ENCODE measurements at places on chromosomes 16 and 17.

- no peak for DNase-seq
Measured at GRCh38 chr17:17877529-17878358, 41.0 kb upstream of the SREBF1 start.

DNA sequence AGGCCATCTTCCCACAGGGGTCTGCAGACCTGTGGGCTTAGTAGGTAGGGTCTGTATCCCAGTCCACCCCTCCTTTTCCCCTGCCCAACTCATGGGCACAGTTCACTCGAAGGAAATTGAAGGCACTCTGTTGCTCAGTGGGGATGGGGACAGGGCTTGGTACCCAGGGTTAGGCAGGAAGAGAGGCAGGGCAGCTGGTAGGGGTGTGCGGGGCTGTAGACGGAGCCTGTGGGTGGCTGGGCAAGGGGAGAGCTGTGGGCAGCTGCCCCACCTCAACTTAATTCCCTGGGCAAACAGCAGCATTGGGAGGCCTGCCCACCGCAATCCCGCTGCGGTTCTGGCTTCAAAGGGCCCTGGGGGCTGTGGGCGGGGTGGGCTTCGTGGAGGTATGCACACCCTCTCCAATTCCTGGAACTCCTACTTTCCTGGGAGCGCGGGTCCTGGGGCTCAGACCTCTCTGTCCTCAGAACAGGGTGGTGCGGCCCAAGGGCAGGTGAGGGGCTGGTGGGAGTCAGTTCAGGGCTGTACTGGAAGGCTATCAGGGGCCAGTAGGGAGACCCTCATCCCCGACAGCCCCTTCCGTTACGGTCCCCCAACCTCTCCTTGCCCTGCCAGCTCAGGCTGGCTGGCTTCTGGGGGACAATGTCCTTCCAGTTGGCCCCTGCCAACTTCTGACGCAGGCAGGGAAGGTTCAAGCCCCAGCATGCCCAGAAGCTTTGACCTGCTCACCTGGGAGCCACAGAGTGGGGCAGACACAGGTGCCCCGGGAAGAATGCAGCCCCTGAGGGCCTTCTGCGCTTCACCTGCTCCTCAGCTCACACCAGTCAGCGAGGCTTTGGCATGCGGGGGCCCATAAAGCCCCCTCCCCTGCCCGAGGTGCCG, 9.1 kb downstream of the FOXJ1 start:
- DNase-seq: no peak

- DNase-seq: no peak
Measured at GRCh38 chr16:78298986-78299385, 199.5 kb downstream of the WWOX start.

DNA sequence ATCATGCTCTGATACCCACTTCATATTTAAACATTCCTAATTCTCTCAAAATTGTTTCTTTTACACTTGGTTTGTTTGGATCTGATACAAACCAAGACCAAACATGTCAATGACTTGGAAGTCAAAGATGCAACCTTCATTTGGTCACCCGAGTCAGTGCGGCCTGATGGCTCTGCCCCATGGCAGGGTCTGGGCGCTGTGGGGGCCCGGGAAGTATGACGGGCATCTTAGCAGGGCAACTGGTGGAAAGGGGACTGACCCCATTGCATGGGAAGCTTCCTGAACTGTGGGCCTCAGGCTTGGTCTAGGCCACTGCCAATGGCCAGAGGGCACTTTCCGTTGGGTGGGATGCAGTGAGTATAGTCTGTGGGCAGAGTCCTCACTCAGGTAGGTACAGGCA, 178.0 kb downstream of the KATNIP start:
- no peak for DNase-seq

DNA sequence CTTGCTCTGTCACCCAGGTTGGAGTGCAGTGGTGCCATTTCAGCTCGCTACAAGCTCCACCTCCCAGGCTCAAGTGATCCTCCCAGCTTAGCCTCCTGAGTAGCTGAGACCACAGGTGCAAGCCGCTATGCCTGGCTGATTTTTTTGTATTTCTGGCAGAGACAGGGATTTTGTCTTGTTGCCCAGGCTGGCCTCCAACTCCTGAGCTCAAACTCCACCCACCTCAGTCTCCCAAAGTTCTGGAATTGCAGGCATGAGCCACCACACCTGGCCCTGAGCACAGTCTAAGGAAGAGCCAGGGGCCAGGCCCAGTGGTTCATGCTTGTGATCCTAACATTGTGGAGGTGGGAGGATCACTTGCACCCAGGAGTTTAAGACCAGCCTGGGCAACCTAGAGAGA, 21.8 kb upstream of the BCO1 start:
- no peak for DNase-seq

DNA sequence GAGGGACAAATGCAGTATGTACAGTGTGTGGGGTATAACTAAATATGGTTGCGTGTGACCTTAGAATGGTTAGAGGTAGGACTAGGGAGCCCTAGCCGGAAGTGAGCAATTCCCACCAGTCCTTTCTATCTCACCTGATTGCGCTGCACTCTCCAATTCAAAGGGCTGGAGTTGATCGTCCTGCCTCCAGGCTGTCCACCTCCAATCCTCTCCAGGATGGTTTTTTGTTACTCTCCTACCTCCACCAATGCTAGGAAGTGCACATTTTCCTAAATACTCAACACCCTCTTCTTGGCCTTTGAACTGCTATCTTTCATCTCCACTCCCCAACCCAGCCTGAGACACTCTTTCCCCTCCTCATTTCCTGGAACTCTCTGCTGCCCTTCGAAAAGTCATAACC, 181.7 kb upstream of the ASIC2 start:
- DNase-seq: no peak

- DNase-seq: no peak
Measured at GRCh38 chr17:61132524-61132923, 267.1 kb upstream of the TBX2 start.

GRCh38 chr17:64073771-64074703, 53.6 kb upstream of the ICAM2 start:
- DNase-seq: no peak

- no peak for DNase-seq
Measured at GRCh38 chr16:8905168-8905762, 23.1 kb downstream of the LITAFD start.

- DNase-seq: no peak
Measured at GRCh38 chr17:74049967-74050458, 153.5 kb upstream of the RPL38 start.

DNA sequence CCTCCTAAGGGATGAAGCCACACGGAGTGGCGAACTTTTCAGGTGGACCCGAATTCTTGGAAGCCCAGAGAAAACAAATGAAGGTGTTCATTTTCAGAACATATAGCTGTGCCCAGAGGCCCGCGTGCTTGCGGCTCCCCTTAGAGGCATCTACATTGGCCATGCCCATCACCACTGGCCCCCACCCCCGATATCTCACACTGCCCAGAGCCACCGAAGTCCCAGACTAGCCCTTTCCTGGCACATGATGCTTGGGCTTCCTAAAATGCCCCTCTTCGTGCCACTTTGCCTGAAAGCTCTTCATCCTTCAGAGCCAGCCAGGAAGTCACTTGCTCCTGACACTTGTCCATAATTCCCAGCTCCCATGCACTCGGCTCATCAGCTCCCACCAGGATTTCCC, 2.1 kb upstream of the HEXIM1 start:
- DNase-seq: no peak

GRCh38 chr17:67638871-67639270, 78.9 kb upstream of the NOL11 start:
- DNase-seq: no peak

DNA sequence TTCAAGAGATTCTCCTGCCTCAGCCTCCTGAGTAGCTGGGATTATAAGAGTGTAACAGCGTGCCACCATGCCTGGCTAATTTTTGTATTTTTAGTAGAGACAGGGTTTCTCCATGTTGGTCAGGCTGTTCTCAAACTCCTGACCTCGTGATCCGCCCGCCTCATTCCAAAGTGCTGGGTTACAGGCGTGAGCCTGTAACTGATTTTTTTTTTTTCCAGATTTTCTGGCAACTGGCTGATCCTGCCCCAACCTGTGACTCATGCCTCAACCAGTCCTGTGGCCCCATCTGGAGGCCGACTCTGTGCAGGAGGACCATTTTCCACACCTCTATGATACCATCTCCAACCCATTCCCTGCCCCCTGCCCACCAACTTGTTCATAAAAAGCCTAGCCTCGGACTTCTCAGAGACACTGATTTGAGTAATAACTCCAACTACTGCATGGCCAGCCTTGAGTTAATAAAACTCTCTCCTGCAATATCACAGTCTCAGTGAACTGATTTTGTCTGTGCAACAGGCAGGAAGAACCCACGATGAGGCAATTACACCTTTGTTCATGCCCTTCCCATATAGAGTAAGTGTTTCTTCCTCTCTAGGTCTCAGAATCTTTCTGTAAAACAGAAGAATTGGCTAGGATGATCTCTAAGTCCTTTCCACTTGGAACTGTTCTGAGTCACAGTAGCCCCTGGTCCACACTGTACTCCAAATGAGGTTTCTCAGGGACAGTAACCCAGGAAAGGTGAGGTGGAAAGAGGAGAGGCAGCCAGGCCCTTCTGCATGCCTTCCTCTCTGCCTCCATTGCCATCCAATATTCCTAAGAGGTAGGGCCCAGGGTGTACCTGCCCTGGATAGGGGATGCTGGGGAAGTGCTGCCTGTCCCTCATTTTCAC, 8.8 kb upstream of the CNOT1 start:
- DNase-seq: no peak

DNA sequence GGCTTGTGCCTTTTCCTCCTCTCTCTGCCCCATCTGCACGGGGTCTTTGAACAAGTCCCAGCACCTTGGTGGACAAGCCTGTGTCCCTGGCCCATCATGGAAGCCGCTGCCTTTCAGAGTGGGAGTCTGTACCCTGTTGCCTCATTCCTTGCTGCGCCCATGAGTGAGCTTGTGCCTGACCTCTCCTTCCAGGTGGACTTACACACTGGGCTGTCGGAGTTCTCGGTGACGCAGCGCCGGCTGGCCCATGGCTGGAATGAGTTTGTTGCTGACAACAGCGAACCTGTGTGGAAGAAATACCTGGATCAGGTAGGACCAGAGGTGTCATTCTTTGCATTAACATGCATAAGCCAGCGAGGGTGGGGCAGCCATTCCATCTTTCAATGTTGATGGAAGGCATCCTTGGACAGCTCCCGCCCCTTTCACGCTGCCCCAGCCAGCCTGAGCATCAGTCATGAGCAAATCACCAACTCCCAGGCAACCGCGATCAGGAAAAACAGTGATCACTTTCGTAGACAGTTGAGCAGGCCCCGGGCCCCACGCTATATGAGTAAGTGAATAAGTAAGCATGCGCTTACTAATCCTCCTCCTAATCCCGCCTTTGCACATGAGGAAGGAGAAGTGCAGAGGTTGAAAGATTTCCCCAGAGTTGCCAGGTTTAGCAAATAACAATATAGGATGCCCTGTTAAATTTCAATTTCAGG, 36.8 kb downstream of the ATP2C2 start:
- no peak for DNase-seq

GRCh38 chr16:28910086-28911031, 14.7 kb downstream of the RABEP2 start:
- DNase-seq: no peak

DNA sequence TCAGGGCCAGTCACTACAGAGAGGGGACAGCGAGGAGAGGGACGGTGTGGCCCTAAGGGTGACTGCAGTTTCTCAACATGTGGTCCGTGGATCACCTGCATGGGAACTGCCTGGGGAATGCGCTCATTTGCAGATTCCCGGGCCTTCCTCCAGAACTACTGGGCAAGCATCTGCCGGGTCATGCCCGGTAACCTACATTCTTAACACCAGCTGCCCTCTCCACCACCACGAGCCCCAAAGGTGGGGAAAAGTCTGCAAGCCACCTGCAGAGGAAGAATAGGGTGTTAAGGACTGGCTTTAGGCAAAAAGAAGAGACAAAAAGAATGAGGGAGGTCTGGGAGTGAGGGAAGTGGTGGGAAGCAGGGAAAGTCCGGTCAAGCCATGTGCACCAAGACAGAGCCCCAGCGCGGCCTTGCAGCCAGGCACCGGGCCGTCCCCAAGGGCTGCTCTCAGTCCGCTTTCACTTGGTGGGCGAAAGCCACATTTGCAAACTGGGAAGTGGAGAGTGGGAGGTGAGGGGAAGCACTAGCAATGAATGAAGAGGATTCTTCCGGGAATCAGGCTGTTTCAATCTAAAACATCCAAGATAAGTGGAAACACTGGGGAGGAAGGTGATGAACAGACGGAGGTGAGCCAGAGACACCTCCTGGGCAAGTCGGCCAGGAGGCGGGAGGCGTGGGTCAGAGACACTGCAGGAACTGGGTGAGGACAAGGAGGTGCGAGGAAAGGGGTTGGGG, 70.3 kb downstream of the N4BP1 start:
- DNase-seq: no peak

DNA sequence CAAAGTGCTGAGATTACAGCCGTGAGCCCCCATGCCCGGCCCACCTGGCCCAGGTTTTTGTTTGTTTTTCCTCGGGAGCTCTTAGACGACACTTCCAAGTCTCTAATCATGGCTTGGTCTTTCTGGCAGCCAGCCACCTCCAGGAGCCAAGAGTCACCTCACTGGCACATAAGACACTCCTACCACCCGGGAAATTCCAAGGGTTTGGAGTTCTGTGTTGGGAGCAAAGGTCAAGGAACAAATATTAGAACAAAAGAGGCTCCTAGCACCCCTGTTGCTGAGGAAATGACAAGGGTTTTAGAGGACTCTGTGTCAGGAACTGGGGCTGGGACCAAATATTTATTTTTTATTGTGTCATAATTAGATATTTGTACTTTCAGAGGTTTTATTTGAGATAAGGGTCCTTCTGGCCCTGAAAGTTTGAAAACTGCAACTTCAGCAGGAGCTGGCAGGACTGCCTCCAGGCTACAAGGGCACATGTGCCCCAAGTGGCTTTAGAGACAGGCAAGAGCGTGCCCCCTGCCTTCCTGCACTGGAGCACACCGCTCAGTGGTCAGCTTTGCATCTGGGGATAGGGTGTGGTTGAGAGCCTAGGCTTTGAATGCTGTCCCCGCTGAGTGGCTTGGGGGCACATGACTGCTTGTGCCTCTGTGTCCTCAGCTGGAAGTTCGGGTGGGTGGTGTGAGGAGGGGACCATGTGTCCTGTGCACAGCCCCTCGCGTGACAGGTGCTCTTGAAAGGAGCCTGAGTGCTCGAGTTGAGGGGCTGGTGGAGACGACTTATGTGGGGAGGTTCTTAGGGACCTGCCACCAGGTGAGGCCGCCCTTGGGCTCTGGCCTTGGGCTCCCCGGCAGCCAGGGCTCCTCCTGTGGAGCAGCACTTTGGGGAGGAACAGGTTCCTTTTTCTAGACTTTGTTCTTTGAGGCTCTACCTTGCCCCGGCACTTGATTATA, 29.7 kb downstream of the MGRN1 start:
- no peak for DNase-seq

DNA sequence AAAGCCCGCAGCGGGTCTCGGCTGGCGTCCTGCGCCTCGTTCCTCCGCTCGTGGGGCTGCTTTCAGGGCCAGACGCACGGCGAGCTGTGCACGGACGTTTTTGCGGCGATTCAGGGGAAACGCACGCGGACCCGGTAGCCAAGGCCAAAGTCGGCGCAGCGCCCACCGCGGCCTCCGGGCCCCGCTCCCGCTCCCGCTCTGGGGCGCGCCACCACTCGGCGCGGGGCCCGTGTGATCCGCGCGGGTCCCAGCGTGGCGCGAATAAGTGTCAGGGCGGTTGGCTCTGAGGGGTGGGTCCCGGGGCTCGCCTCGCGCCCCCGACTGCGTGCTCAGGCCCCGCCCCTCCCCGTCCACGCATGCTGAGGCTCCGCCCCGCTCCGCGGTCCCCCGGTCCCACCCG, 694 bp upstream of the TBCD start:
- DNase-seq: no peak

Measured in stimulated activated CD8-positive, alpha-beta memory T cell treated with anti-CD3 and anti-CD28 coated beads, Interleukin-7, amount 100 ng/mL, for 1 hour (primary cell).